ENCODE measurements at places on chromosomes 6 and 20.
A peak's percentile ranks its signal among the peaks of the same experiment; 100 is the strongest.

DNA sequence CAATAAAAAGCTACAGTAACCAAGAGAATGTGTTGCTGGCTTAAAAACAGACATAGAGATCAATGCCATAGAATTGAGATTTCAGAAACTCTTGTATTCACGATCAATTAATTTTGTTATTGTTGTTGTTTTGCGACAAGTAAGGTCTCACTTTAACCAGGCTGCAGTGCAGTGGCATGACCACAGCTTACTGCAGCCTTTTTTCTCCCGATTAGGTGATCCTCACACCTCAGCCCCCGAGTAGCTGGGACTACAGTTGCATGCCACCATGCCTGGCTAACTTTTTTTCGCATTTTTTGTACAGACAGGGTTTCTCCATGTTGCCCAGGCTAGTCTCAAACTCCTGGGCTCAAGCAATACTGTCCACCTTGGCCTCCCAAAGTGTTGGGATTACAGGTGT, 42.2 kb downstream of the RANBP9 start:
- no peak for DNase-seq

- peak; percentile 27 for DNase-seq
Observed at GRCh38 chr20:31811796-31812728, 7.1 kb upstream of the MYLK2 start.

DNA sequence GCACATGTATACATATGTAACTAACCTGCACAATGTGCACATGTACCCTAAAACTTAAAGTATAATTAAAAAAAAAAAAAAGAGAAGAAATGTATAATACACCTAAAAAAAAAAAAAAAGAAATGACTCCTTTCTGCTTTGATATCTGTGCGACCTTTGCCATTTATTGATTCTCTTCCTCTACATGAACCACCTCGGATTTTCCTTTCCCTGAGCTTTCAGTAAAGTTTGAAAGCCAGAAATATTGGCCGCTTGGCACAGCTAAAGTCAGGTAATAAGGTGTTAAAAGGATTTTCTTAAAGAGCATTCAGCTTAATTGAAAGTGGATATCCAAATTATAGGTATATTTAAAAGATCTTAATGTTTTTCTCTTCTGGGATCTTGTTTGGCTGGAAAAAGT, 12.6 kb upstream of the ASCC3 start:
- no peak for DNase-seq

GRCh38 chr6:153564803-153565202, 433.7 kb upstream of the RGS17 start:
- DNase-seq, result no peak

DNA sequence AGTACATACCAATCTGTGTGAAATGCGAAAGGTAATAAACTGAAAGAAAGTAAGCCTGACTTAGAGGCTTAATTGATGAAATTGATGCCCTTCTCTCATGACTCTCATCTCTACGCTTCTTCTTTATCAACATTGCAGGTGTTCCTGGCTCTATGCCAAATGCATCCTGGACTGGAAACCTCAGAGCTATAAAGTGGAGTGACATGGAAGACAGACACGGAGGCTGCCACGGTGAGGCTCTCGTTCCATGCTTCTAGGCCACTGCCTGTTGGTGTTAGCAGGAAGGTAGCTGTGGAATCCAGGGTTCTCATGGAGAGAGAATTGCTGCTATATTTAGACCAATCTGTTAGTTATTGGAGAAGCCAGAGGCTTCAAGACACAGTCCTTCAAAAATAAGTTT, 73.2 kb downstream of the C6orf52 start:
- DNase-seq, result peak; percentile 20

DNA sequence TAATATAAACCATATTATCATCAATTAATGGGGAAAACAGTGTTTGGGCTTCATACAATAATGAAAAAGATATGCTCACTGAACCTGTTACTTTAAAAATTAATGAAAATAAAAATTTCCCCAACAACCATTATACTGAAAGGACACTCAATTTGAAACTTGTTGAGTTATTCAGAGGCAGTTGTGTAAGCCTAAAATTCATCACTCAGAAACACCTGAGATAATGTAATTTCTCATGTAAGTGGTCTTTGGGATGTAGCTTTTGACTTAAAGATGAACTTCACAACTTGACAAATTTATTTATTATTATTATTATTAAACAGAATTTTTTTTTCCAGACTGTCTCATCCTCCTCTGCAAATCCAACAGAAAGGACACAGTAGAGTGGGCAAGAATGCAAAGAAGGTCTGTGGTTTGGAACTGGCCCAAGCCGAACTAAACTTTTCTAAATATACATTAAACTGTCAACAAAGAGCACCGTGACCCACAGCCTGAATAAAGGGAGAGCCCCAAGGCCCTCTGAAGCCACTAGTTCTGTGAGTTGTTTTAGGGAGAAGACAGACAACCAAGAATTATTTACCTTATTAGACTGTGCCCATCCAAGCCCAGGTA, 32.2 kb upstream of the HEY2 start:
- no peak for DNase-seq

GRCh38 chr20:58339741-58340140, 30.2 kb downstream of the RAB22A start:
- no peak for DNase-seq

DNA sequence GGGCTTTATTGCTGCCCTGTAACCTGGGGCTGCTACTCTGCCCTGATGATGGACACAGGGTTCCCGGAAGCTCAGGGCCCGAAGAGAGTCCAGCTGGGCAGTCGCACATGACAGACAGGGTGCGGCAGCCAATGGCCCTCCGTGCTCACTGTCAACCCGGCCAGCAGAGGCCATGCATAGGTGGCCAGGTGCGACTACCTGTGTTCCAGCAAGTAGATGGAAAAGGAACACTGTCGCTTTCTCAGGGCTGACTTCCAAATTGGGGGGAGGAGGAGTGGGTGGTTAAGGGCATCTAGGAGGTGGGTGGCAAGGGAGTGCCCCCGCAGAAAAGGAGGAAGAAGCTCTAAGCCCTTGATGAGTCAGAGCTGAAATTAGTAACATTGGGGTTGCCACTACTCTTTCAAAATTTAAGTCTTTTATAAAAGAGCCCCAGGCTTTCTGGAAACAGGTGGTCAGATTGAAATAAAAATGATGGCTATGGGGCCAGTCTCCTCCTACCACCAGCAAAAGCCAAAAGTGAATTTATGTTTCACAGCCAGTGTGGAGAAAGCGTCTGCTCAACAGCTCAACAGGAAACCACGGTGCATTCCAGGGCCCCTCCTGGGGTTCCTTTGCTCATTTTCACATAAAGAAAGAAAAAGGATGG, 2.3 kb upstream of the RAMACL start:
- DNase-seq, result no peak

- no peak for DNase-seq
Observed at GRCh38 chr6:10627800-10628199, 66.6 kb downstream of the C6orf52 start.

DNA sequence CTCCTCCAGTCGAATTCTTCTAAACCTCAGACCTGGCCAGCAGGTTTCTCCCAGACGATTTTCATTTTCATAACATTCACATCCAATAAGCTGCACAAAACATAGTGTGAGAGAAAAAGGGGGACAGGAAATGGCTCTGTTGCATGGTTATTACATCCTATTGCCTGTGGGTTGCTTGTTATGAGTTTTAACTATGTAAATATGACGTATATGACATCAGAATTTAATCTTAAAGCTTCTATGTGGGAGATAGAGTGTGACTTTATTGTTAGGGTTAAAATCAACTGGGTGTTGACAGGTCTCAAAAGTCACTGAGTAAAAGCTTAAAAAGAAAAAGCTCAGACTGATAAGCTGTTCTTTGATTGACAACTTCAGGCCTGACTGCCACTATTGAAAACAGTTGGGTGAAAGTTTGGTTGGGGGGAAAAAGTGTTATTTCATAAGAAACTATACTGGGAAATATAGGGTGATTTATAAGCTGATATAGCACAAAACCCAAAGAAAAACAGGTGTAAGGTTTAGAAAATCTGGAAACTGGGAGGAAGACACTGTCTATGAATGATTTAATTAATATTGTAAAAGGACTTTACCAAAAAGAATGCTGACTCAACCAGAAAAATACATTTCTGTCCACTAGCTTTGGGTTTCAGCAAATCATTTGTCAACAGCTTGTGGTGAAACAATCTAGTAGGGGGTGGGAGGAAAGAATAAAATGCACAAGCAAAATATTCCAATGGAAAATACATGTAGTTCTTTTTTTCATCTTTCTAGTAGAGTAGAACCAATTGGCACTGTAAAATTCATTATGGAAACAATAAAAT, 134.1 kb upstream of the CEP162 start:
- no peak for DNase-seq

- no peak for DNase-seq
Observed at GRCh38 chr6:41157323-41157722, 3.2 kb upstream of the TREML1 start.

- no peak for DNase-seq
Observed at GRCh38 chr20:46311039-46311650, 2.8 kb upstream of the CDH22 start.

GRCh38 chr20:57936636-57937385, 227.0 kb upstream of the PMEPA1 start:
- no peak for DNase-seq
